ENCODE measurements at places on chromosomes 12 and 14.

- peak; percentile 47 for DNase-seq
Measured at GRCh38 chr14:23562822-23563472, 4.6 kb downstream of the AP1G2 start.

DNA sequence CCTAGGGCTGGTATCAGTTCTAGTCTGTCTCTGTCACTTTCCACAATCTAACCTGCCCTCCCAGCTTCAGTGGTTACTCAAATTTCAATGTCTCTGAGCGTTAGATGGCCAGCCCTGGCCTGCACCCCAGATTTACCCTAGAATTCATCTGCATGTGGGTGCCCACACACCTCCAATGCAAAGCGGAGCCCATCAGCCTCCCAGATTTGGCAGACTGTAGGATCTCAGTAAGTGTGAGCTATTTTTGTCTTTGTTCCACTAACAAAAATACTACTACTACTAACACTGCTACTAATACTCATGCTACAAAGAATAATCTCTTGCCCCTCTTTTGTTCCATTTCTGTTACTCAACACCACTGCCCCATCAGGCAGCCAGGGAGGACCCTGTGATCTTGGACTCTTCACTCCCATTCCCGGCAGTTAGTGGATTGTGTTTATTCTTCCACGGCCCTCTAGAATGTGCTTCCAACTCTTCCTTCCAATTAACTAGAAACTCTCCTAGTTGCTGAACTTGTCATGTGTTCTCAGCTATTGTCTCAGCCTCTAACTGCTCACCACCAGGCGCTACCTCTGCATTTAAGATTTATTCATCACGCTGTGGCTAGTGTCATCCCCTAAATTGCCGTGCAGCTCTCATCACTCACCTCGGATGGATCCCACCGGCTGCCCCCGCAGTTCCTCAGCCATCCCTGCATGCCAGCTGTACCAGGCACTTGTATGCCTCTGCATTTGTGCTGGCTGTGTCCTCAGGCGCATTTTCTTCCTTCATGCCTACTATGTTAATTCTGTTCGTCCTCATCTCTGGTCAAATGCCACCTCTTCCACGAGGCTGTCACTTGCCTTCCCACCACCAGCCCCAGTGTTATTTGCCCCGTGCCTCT lies 150.6 kb upstream of the HIF1A start:
- DNase-seq, result no peak

DNA sequence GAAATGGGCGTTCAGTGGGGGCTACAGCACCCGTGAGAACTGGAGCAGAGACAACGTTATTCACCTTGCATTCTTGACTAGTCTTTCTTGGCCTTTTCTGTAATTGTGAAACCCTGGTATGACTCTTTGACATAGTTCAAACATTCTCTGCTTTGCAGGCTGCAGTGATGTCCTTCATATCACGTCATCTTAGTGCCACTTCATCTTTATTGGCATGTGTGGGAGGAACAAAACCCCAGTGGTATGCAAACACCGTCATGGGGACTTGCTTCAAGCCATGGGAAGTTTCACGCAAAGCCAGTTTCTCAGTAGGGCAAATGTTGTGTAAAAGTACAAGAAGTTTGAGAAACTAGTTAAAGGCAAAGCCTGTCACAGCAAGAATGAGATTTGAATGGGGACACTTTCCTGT lies 20.2 kb upstream of the DUSP16 start:
- DNase-seq, result no peak

GRCh38 chr12:115118177-115118724 lies 434.3 kb upstream of the TBX3 start:
- no peak for DNase-seq

DNA sequence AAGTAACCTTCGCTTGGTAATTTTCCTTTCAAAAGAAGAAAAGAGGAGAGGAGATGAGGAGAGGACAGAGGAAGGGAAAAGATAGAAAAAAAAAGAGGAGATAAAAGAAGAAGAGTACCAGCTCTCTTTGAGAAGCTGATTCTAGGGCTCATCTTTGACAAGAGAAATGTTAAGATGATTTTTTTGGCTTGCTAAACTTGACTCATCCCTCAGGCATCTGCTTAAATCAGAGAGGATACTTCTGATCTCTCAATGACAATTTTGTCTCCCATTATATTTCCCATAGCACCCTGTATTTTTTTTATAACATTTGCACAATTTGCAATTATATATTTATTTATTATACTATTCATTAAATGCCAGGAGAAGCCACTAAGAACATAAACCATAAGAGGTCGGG lies 17.1 kb downstream of the SYT1 start:
- no peak for DNase-seq

DNA sequence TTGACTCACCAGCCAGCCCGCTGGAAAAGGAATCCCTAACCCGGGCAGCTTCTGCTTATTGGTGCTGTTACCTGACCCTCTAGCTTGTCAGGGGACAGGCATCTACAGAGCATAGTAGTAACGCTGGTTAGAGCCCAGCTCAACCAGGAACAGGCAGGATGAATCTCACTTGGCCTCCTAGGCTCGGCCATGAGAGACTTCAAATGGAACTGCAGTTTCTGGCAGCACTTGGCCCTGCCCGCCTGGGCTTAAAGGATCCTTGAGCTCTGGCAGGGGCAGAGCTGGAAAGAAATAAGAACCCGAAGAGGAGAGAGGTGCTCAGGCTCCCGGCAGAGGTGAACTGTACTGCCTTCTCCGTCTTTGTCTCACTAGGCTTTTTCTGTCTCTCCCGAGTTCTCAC lies 2.3 kb upstream of the LHX5 start:
- no peak for DNase-seq

GRCh38 chr12:113173081-113173698 lies 12.1 kb downstream of the DDX54 start:
- DNase-seq, result no peak

DNA sequence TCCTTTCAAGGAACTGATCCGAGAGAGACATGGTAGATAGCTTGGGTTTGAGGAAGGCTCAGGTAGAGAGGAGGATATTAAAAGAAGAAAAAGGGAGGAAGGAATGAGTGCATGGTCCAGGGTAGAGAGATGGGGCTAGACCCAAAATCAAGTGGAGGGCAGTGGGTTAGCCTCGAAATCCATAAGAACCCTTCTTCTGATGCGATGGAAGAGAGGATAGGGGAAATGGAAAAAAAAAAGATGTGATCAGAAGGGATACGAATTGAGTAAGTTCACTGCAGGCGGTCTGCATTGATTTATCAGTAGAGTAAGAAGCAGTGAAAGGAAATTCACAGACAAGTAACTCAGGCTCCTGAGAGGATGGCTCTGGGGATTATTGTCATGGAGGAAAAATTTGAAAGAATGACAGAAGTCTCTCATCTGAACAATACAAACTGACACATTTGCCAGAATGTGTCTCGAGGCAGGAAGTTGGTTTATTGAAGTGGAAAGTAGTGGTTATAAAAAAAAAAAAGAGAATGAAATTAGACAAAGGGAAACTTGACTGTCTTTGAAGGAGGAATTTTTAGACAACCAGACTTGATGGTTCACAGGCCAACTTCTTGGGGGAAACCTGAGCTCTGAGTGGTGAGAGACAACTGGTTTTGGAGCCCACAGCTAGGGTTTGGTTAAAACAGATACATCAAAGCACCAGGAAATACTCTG lies 10.2 kb downstream of the PPFIBP1 start:
- DNase-seq, result no peak

GRCh38 chr12:80262346-80262745 lies 163.0 kb downstream of the OTOGL start:
- DNase-seq, result no peak

DNA sequence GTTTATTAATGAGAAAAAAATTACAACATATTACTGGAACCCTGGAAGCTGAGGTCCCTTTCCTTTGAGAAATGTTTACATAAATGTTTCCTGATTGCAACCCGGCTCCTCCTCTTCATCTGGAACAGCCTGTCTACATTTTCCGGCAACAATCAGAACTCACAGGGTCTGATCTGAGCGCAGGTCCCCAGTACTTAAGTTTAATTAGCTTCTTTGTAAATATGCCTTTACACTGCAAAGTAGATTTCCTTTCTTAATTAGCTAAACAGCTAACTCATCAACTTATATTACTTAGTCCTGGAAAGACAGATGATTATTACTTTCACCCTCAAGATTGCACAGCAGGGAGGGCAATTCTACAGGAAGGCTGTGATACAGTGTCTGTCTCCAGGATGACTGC lies 213.0 kb downstream of the MON2 start:
- DNase-seq, result no peak

DNA sequence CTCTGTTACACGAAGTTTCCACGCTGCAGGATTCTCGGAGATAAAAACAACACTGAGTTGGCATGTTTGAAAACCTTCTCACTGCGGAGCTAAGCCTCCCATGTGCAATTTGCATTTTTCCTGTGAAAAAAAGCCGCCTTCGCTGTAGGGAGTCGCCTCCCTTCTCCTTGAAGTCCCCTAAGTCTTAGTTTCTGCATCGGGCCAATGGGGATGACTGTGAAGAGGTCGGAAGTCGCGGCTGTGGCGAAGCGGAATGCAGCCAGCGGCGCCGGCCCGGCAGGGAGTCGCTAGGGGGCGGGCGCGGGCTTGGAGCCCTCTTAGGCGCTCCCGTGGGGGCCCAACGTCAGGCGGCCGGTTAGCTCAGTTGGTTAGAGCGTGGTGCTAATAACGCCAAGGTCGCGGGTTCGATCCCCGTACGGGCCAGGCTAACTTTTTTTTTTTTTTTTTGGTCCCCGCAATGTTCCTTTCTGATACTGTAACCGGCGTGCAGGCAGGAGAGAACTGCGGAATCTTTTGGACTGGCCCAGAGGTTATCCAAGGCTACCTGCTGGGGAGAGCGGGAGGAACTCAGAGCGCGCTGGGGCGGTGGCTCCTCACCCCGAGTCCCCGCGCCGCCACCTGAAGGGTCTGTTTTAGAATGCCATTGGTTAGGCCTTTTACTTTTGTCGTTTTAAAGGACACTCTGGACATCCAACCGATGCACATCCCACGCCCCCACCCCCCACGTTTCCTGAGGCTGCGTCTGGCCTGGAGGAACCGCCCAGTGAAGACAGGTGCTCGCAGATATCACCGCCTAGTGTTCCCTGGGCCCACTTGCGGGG lies 2.6 kb upstream of the ZNF839 start:
- DNase-seq, result peak; percentile 92

- no peak for DNase-seq
Measured at GRCh38 chr12:12716151-12716792, 896 bp upstream of the CDKN1B start.

DNA sequence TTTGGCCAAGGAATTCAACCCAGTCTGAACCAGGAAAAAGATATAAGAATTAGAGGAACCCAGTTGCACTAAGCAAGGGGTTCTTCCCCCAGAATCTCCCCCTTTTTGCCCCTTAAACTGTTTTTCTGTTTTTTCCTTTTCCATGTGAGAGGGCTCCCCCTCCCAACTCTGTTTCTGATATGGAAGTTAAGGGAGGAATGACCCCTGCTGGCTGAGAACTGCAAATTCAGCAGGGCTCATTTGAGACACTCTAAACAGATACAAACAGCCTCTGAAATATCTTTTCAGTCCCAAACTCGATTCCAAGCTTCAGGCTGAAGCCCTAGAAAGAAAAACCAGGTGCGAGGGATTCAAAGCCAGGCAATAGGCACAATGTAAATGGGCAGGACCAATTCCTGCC lies 132.7 kb downstream of the SLC41A2 start:
- DNase-seq, result no peak

DNA sequence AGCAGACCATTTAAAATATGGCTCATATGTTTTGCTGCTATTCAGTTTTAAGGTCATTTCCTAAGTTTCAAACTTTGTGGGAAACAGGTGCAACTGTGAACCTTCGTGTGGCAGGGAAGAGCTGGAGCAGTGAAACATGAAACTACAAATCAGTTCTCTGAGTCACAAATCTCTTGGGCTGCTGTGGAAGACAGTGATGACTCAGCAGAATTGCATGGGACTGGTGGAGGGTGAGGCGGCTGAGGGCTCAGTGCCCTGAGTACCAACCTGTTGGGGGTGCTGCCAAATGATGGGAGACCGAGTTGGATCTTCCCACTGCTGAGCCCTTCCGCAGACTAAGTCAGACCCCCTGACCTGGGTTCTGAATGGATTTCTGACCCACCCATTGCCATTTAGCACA lies 8.4 kb upstream of the CALM1 start:
- no peak for DNase-seq
